H4 (cell line): ENCODE measurements at places on chromosomes 16 and 17. TPM values are rescaled to one million over a fixed set of nuclear protein-coding genes. Genes with fewer than 3 reads are reported as not detected.

GRCh38 chr17:10149573-10150399 is 48.6 kb downstream of the GAS7 start:
- peak; percentile 56 for DNase-seq

GRCh38 chr16:58299757-58300349 is 5.0 kb upstream of the PRSS54 start:
- DNase-seq: no peak

- DNase-seq: no peak
These were observed 1.3 kb upstream of the ADGRG5 start for GRCh38 chr16:57540906-57541753.

- DNase-seq: no peak
These were observed 21.7 kb downstream of the PRMT7 start for GRCh38 chr16:68332411-68333121.

DNA sequence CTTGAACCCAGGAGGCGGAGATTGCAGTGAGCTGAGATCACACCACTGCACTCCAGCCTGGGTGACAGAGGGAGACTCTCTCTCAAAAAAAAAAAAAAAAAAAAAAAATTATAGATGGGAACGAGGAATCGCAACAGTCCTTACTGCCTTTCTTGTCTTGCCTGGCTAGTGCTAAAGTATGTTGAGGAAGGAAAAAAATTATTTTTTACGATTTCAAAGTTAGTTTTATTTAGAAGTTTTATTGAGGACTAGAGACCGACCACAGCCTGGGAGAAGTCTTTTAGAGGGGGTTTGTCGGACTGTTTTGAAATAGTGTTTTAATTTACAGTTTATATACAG is 15.8 kb upstream of the DNAH17 start:
- DNase-seq: no peak

DNA sequence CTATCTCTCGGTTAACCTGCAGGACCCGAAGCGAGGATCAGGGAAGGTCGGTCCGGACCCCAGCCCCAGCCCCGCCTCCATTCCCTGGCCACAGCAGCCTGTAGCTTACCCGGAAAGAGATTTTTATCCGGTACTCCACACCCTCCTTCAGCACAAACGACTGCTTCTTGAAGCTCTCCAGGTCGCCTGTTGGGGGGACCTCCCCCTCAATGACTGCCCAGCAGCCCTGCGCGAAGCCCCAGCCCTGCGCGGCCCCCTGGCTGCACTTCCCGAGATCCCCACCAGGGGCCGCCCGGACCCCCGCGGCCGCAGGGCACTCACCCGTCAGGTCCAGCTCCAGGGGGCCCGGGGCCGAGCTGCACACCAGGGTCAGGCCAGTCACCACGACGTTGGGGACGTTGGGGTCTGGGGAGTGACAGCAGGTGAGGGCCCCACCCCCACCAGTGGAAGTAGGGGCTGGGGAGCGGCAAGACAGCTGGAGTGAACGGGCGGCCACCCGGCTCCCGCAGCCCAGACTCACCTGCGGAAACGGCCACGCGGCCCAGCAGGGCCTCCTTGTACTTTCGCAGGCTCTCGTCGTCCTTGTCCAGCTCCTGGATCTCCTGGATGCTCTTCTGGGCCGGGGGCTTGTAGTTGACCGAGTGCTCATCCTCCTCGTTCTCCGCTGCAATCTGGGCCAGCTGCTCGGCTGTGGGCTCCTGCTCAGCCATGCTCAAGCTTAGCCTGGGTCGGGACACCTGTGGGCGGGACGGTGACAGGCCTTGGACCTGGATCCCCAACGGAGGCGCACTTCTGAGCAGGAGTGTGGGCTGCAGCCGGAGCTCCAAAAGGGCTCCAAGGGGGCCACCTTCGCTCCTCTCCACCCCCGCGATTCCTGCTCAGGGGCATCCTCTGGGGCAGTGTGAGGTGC is 1.7 kb downstream of the ARHGDIA start:
- DNase-seq: no peak

DNA sequence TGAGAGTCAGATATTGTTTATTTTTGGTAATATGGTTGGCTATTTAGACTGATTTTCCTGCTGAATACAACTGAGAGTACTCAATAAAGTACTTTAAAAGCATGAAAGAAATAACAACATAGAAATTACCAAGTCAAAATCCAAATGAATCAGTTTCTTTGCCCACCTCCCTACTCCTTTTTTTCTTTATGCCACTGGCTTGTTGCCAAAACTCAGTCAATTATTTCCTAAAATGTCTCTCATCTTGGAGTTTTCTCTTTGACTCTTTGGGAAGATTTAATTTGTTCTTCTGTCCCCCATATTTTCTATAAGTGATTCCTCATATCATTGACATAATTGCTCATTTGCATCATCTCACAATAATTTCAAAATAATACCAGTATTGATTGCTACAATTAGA is 2.6 kb upstream of the OMG start:
- DNase-seq: no peak

DNA sequence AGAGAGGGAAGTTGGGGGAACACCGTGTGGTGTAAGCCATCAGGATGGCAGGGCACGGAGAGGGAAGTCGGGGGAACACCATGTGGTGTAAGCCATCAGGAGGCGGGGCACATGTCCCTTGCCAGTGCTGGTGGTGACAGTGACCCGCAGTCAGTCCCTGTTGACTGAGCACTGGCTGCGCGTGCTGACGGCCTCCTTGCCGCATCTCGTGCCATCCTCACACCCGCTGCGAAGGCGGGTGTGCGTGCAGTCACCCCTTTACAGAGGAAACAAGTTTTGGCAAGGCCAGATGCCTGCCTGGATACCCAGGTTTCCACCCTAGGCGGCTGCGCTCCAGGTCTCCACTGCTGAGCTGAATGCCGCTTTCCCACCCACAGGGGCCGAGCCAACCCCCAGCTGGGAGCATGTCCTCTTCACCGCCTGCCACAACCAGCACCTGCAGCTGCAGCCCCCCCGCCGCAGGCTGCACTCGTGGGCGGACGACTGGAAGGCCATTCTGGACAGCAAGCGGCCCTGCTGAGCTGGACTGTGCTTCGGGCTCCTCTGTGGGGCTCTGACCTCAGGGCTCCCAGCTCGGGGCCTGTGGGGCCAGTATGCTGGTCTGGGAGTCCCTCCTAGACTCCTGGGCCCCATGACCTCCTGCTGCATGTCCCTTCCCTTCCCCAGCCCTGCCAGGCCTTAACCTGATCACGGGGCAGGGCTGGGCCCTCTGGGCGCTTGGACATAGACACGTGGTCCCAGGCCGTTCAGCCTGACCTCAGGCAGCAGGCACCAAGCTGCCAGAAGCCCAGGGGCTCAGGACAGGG is 43.5 kb downstream of the NT5M start:
- DNase-seq: no peak

- DNase-seq: no peak
These were observed 13.7 kb downstream of the KANSL1 start for GRCh38 chr17:46179375-46179999.

GRCh38 chr17:82692268-82692667 is 6.2 kb downstream of the RAB40B start:
- DNase-seq: no peak

- DNase-seq: no peak
These were observed 16.7 kb upstream of the KPNB1 start for GRCh38 chr17:47632991-47633390.

DNA sequence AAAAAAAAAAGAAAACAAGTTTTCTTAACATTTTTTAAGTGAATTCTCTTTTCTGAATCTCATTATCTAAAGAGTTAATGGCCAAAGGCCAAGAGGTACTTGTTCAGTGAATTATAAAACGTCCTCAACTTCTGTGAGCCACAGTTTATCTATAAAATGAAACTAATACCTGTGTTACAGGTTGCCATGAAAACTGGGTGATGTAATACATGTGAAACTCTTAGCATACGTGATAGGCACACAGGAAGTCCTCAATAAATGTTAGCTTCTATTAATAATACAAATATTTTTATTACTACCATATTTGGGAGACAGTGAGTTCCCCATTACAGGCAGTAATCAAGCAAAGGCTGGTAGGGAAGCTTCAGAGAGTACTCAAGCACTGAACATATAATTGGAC is 13.5 kb upstream of the INPP5K start:
- DNase-seq: no peak

DNA sequence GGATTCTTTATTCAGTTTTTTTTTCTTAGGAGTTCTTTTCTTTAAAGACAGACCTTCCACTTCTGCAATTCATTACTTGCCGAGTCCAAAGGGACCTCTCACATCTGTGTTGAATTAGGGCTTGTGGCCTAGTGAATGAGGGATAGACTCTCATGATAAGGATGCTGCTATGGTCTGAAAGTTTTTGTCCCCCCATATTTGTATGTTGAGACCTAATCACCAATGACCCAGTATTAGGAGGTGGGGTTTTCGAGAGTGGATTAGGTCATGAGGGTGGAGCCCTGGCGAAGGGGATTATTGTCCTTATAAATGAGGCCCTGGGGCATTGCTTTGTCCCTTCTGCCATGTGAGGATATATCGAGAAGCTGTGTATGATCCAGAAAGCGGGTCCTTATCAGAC is 9.5 kb downstream of the KRT12 start:
- no peak for DNase-seq

GRCh38 chr16:68069511-68070248 is 15.5 kb upstream of the NFATC3 start:
- DNase-seq: no peak

- no peak for DNase-seq
These were observed 27.1 kb downstream of the TMEM235 start for GRCh38 chr17:78258323-78259191.

- no peak for DNase-seq
These were observed 298.0 kb upstream of the PMFBP1 start for GRCh38 chr16:72469932-72470331.

DNA sequence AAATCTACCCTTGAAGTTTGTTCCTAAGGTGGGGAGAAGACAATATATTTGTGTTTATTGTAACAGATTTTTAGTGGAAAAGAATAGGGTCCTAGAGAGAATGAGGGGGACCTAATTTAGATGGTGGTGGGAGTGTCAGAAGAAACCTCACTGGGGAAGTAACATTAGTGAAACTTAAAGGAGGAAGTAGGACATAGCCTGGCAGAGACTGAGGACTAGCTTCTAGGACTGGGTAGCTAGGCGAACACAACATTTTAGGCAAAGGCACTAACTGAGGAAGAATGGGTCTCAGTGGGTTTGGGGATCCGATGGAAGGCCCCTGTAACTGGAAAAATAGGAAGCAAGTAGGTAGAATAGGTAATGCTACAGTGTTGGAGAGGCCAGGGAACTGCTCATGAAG is 4.2 kb upstream of the ARL2BP start:
- no peak for DNase-seq

- no peak for DNase-seq
These were observed 32.7 kb downstream of the RHBDL3 start for GRCh38 chr17:32298298-32298697.

DNA sequence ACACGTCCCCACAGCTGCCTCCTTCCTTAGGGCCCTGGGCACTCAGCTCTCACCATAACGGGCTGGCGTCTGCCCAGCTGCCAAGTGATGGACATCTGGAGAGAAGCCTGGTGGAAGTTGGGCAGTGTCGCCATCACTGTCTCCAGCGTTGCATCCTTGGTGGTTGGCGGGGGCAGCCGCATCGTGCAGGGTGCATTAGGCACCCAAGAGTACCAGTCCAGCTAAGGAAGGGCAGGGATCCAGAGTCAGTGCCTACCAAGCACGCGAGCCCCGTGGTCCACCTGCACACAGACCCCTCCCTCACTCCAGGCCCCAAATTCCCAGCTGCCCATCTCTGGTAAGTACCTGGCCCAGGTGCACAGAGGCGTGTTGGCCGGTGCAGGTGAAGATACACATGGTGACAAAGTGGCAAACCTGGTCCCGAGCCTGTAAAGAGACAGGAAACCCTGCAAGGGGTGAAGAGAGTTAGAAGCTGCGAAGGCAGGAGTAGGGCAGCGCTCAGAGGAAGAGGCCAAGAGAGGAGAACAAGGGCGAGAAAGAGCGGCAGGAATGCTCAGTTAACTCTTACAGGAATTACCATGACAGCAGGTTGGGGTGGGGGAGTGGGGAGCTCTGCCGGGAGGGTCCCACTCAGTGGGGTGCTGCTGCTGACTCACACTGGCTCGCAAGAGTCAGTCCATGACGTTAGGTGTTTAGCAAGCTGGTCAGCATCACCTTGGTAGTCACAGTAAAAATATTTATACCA is 9.5 kb downstream of the ALOX15 start:
- no peak for DNase-seq

GRCh38 chr16:53546988-53547391 is 44.0 kb upstream of the AKTIP start:
- DNase-seq: peak; percentile 11

DNA sequence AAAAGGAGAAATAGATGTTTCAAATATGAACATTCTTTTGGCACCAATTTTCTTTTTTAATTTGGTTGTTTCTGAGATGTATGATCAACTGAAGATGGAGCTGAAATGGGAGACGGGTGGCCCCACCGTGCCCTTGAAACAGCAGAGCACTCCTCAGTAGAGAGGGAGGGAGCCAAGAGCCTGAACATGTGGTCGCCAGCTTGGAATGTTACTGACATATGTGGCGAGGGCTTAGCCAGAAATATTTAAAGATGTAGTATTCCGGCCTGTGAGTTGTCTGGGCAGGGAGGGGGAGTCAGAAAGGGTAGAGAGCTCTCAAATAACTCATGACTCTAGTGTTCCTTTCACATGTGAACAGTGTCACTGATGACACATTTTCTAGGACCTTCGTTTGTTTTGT is 13.3 kb upstream of the MRC2 start:
- DNase-seq: peak; percentile 10

DNA sequence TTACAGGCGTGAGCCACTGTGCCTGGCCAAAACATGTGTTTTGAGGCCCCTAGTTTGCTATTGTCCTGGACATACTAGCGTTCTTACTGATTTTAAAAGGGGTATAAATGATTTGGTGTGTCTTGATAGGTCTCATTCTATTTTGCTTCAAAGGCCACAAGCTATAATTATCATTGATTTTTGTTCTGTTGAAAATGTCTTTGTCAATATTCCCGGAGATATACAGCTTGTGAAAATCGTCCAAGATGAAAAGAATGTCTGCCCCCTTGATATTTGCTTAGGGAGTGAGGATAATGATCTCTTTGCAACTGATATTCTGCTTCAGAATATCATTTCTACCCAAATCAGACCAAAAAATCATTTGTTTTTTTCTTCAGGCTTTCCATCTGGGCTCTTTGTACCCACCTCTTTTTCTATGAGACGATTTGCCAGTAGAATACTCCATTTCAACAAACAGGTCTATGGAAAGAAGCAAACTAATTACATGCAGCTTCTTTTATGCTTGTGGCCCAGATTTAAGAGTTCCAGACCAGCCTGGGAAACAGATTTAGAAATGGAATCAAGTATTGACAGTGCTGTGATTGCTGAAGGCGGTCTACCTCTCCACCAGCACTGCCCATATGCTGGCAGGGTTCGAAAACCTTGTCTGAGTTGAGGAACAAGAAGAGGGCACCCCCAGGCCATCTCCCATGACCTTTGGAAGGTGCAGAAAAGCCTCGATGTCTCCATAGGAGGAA is 14.1 kb upstream of the ST6GALNAC1 start:
- no peak for DNase-seq

- peak; percentile 56 for DNase-seq
These were observed 86.3 kb downstream of the SPECC1 start for GRCh38 chr17:20095336-20096080.

- no peak for DNase-seq
These were observed 25.4 kb upstream of the HELZ start for GRCh38 chr17:67270416-67270815.

GRCh38 chr16:85928401-85928820 is 29.4 kb downstream of the IRF8 start:
- DNase-seq: no peak

C17orf107 gene
- 0.08 TPM in 1 of 2 replicates, not detected in the other for total RNA-seq

ABCA10 gene
- 0.80 and 1.8 TPM in 2 replicates for total RNA-seq

CHAD gene
- total RNA-seq: not detected in 2 replicates

CALB2 gene
- total RNA-seq: 30.2 and 32.3 TPM in 2 replicates

MSL1 gene
- total RNA-seq: 38.4 and 39.1 TPM in 2 replicates

GGT6 gene
- not detected in 2 replicates for total RNA-seq

FKBP10 gene
- total RNA-seq: 90.7 and 91.9 TPM in 2 replicates

TBC1D3C gene
- not detected in 2 replicates for total RNA-seq

LONP2 gene
- total RNA-seq: 25.2 and 36.8 TPM in 2 replicates

CD7 gene
- 0.06 and 1.5 TPM in 2 replicates for total RNA-seq
